Central memory CD4-positive, alpha-beta T cell (primary cell): ENCODE measurements at places on chromosomes 3 and 15.

DNA sequence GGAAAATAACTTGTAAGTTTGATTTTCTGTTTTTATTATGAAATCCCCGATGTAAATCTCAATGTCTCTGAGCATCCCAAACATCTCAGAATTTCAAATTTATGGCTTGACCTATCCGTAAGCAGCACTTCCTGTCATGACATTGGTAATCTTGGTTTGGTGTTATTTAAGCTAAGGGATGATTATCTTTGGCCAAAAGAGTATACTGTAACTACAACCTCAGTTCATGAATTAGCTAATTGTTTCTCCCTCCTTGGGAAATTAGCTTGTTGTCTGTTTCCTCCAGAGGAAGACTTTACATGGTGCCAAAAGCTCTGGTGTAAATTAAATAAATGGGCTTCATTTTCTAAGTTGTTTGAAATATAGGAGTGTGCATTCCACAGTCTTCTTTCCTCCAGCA, 28.1 kb upstream of the SPRED1 start:
- no peak for DNase-seq

DNA sequence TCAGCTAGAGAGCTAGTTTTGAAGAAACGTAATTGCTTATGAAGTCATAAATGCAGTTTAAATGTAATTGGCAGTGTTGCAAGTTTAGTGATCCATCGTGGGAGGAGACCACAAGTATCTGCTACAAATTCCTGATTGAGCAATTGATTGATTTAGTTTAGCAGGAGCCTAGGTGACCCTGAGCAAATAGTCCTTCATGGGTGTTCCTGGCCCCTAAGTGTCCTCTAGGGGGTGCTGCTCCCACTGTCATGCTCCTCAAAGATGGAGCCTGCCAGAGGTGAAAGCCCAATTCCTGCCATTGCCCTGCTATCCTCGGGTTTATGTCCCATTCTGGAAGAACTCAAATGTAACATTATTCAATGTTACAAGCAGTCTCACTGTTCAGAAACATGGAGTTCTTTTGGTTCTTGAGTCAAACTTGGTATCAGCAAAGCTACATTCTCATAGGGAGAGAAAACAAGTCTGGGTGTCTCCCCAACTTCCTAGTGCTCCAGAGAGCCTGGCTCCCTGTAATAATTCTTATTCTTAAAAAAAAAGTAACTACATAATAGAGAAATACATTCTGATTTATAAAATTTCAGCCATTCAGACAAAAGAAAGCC, 29.8 kb upstream of the SENP5 start:
- DNase-seq = peak; percentile 57

- no peak for DNase-seq
Observed at GRCh38 chr3:46948830-46949671, 27.5 kb downstream of the CCDC12 start.

GRCh38 chr3:42874749-42875148, 930 bp downstream of the CYP8B1 start:
- DNase-seq = no peak

DNA sequence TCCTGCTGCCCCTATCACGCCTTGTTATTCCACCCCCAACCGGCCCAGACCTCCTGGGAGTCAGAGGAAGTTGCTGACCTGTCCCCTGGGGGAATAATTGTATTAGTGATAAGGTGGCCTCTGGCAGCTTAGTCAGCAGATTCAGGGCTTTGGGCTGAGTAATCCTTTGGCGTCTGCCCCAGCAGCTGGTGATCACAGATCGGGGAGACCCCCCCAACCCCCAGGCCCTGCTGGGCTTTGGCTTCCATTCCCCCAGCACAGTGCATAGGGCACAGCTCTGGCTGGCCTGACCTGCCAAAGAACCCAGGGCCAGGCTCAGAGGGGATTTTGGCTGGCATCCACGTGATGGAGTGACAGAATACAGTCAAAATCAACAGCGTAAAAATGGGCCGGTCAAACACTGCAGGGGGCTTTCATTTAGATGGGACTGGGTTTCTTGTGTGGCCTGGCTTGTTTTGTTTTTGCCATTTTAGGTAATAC, 3.9 kb upstream of the NR2E3 start:
- no peak for DNase-seq

DNA sequence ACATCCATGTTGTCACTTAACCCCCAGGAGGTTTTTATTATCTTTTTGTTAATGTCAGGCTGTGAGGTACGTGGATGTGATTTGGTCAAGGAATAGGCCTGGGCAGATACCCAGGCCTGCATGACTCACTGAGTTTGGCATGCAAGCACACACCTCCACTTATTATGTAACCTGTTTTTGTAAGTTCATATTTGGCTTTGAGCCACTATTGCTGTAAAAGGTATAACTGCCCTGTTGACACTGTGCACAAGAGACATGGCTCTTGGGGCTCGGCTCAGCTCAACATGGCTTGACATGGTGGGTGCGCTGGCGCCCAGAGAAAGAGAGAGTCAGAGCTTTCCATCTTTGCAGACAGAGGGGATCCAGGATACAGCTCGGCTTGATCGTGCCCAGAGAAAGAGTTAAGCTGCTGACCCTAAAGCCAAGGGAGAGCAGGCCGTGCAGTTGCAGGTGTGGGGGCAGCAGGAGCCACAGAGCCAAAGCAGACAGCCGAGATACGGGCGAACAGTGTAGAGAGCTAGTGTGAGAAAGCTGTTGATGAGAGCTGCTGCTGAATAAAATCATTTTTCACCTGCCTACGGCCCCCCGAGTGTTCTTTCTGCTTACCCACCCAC, 67.9 kb upstream of the UNC13C start:
- no peak for DNase-seq

GRCh38 chr15:31799715-31800321, 230.5 kb upstream of the CHRNA7 start:
- DNase-seq = no peak

GRCh38 chr3:150074697-150075416, 104.2 kb upstream of the PFN2 start:
- DNase-seq = no peak

- no peak for DNase-seq
Observed at GRCh38 chr15:58934114-58934447, 602 bp upstream of the SLTM start.

DNA sequence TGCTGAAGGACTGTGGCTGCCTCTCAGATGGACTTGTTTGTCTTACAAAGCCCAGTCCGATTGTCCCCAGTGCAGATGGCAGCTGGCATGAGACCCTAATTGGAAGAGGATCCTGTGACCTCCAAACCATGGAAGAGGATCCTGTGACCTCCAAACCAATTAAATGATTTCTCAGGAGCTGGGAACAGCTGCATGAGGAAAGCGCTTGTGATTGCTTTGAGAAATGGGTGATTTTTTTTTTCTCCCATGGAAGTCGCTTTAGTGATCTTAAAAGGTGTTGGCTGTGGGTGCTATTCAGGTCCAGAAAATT, 68.4 kb upstream of the LARS2 start:
- no peak for DNase-seq

DNA sequence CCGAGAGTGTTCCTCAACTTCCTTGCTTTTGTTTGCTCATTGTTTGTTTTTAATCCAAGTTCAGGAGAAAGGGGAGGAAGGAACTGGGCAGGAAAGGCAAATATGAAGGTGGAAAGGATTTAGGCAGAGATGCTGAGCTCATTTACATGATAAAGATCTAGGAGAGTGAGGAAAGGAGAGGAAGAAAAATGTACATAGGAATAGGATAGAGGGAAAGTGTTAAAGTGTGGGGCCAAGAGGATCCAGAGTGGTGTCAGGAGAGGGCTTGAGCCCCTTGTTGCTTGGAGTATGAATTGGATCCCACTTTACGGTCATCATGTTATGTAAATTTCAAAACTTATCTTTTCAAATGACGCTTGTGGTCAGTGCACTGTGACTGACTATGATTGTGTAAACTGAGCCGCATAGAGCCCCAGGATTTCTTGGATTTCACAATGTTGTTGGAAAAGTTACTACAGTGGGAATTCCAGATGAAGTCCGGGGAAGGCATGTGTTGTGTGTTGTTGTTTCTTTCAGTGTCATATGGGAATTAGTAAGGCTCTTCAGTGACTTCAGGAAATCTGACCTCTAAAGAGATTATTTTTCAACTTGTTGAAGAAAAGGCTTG, 15.0 kb upstream of the PLD1 start:
- DNase-seq = no peak

DNA sequence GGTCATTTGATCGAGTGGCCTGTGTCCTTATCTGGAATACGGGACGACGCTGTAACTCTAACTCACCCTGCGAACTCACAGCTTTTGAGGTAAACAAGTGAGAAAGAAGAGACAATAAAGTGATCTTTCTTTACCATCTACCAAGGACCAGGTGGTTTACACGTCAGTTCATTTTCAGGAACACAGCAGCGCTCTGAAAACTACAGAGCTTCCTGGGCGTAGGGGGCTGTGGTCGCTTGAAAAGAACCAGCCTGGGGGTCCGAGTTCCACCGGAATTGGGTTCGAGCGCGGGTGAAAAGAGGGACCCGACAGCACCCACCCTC, 357 bp downstream of the KIAA1143 start:
- no peak for DNase-seq

DNA sequence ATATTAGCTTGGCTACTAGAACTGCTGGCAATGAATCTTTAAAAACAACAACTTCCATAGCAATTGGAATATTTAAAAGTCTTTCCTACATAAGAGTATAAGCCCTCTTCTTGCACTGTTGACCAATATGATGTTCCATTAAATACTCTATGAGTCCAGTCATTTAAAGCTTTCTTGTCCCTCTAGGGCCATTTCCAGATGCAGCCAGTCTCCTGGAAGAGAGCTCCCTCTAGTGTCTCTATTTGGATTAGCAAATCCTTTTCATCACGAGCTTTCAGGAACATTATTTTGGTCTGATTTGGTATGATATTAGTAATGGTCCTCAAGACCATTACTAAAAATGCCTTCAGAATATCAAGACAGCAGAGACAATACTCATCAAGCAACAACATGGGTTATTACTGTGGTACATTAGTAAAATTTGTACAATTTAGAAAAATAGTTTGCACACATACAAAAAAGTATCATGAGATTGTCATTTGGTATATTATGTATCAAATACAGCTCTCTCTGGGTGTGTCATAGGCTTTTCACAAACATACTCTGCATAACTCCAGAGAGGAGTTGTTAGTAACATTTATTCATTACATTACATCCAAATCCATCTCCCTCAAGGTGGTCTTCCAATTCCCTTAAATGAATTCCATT, 101.3 kb downstream of the DPH6 start:
- no peak for DNase-seq

GRCh38 chr3:82556113-82556512, 794.7 kb upstream of the GBE1 start:
- no peak for DNase-seq

GRCh38 chr3:128123156-128123537, 465 bp downstream of the RUVBL1 start:
- no peak for DNase-seq

DNA sequence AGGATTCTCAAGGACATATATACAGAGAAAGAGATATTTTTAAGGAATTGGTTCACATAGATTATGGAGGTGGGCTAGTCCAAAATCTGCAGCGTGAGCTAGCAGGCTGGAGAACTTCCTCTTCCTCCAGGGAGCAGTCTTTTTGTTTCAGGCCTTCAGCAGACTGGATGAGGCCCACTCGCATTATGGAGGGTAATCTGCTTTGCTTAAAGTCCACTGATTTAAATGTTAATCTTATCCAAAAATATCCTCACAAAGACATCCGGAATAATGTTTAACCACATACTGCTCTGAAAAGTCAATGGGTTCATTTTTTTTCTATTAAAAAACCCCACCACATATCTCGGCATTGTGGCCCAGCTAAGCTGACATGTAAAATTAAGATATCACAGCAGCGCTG, 22.2 kb upstream of the NRROS start:
- DNase-seq = no peak

DNA sequence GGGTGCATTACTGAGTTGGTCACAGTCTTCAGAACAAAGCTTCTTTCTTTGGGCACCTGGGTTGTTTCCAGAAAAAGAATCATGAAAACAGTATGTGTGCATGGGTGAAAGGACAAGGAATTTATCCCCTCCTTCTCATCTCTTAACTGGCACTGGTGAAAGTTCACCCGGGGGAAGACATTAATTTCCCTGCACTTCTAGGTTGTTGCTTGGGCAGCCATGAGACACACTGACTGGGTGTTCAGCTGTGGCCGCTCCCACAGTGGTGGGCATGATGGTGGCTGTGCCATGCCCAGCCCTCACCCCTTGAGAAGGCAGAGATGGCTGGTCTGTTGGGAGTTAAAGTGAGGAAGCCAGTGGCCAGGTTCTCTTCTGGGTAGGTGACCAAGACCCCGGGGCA, 16.6 kb upstream of the KY start:
- DNase-seq = no peak

DNA sequence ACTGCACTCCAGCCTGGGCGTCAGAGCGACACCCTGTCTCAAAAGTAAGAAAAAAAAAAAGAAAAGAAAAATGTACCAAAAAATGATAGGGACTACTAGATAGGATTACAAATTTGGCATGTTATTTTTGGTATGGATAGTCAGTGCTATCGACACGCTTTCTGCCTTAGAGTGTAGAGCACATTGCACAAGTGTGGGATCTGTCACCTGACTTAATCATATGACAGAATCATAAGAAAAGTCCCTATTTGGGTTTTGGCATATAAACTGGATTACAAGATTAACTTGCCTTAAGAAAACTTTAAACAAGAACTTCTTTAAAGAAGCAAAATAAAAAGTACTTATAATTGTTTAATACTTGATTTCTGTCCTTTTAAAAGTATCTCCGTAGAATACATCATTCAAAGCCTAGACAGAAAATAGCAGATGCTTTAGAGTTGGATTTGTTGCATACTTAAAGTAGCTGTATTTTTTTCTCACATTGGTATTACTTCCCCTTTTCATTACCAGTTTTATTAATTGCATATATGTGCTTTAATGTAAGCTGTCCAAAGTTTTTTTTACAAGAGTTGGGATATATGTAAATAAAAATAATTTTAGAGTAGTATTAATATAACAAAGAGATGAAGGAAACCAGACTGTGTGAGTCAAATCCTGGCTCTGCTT, 7.8 kb downstream of the ATP6V1A start:
- no peak for DNase-seq

DNA sequence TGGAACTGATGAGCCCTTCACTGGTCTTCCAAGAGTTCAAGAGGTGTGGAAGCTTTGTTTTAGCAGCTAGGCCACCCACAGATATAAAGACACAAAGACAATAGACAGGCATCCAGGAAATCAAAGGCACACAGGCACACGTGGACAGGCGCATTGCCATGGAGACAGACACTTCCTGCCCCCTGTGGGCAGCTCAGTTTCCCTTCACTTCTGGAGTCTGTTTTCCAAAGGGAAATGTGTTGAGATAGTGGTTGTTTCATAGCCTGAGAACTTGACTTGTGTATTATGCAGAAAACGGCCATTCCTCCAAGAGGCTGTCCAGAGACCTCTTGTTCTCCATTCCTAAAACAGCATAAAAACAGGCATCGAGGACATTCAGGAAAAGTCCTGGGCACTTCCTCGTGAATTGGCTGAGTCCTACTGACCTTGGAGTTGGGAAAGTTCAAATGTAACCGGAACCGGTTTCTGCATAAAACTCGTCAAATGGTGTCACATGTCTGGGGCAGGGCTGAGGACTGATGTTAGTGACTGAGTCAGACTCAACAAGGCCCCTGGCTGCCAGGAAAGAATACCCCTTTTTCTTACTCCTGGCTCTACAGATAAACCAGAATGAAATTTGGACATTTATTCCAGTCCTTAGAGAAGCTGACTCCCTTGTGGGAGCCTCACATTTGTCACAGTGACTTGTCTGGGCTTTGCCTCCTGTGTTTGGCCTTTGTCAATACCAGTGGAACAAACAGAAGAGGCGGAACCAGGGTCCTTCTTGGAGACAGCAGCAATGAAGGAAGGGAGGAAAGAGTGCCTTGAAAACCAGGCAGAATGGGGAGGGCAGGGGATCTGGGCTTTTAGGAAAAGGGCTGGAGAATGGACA, 1.3 kb downstream of the ALPK3 start:
- DNase-seq = no peak
